ENCODE measurements at places on chromosomes 5 and 9.

GRCh38 chr5:67003685-67003934 is 193.0 kb downstream of the CD180 start:
- DNase-seq, result no peak

DNA sequence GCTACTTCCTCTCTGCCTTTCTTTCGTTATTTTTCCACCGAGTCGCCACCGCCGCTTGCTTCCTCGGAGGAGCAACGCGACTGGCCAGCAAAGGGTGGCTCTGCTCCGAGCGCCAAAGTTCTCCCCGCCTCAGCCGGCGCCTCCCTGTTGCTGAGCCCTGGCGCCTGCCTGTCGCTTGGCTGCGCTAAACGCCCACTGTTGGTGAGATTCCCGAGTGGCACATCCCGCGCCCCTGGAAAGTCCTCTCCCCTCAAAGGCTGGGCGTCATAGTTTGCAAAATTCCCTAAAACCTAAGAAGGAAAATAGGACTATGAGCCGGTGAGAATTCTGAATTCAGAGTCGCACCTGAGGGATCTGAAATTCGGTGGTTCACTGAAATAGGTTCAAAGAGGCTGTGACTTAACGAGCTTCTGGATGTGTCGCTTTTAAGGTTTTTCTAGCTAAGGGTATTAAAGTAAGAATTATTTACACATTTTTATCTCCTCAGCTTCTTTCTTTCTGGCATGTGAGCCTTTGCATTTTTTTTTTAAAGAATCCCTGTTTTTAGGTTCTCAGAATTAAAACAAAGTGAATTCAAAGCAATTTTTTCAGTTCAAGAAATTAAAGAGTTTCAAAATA is at the start of gene GRIN3A:
Gene GRIN3A, minus strand, starts transcription at position 82 of the 618 bp plus-strand sequence. CDS start 668 bp downstream, outside the sequence.
- DNase-seq, result peak; percentile 3

DNA sequence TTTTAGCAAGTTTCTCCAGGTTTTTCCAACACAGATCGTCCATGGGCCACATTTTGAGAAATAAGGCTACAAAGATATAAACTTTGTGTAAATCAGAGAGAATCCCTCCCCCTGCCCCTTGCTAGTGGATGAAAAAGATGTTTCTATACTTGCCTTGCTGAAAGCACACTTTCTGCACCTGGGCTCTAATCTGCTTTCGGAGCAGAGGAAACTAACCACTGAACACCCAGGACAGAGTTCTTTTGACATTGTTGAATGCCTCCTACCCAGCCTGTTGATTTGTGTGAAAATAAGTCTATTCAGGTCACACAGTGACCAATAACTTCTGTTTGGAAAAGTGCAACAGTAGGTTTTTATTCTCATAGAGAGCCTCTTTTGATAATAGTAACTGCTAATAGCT is 7.5 kb downstream of the ADRB2 start:
- no peak for DNase-seq

DNA sequence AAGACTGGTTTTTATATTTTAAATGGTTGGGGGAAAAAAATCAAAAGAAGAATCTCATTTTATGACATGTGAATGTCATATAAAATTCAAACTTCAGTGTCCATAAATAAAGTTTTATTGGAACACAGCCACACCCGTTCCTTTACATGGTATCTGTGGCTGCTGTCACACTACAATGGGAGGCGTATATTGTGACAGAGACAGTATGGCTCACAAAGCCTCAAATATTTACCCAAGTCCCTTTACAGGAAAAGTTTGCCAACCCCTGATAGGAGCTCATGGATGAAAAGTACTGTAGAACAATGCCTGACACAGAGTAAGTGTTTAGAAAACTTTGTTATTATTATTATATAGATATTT is 5.2 kb upstream of the DUSP1 start:
- no peak for DNase-seq

DNA sequence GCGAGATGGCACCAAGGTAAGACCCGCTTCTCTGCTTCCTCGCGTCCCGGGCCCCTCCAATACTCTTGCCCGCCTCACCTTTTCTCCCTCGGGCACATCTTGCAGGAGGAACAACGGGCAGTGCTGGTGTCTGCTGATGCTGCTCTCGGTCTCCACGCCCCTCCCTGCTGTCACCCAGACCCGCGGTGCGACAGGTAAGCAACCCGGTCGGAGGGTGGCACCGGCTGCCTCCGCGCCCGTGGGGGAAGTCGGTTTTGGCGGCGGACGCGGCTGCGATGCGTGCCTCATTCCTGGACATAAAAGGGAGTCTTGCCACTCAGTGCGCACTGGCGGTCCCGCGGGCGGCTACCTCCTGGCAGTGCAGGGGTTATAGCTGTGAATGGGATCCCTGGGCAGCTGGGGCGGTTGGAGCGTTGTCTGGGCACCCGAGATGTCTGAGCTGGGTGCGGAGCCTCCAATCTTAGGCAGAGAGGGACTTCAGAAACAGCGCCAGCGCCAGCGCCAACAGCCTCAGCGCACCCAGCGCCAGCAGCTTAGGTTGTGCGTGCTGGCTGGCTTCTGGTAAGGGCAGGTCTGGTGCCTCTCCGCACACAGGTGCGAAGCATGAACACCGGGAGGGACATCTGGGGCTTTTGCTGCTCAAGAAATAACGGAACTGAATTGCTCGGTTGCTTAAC is 488 bp downstream of the COL15A1 start:
- DNase-seq, result peak; percentile 15

GRCh38 chr9:134123764-134124128 is 12.1 kb upstream of the WDR5 start:
- DNase-seq, result no peak

Measured in cerebellum (tissue), 4 donors.